Chondrocyte (in vitro differentiated cells): ENCODE measurements at places on chromosomes 2 and 18. TPM values are rescaled to one million over a fixed set of nuclear protein-coding genes. Genes with fewer than 3 reads are reported as not detected.

HOXD10 gene
- not detected in 3 replicates for total RNA-seq

- no peaks in the 10 kb centered on the region for H3K4me1 ChIP-seq
- no peak overlapping the region for H3K4me3 ChIP-seq
- no peak for DNase-seq
- no peaks in the 10 kb centered on the region for H3K27me3 ChIP-seq
Measured at GRCh38 chr18:14031053-14031452, 101.2 kb downstream of the ZNF519 start.

GRCh38 chr2:140416577-140416976 is 1636.4 kb upstream of the NXPH2 start:
- H3K4me1 ChIP-seq: no peaks in the 10 kb centered on the region
- no peak for DNase-seq
- no peak overlapping the region for H3K27ac ChIP-seq
- no peaks in the 10 kb centered on the region for H3K27me3 ChIP-seq

DNER gene
- not detected in 3 replicates for total RNA-seq

GRCh38 chr2:143623231-143623908 is 494.2 kb downstream of the ARHGAP15 start:
- peaks cover 11% of the 10 kb centered on the region for H3K4me1 ChIP-seq
- H3K27me3 ChIP-seq: no peaks in the 10 kb centered on the region
- H3K36me3 ChIP-seq: no peaks in the 10 kb centered on the region
- H3K4me3 ChIP-seq: no peak overlapping the region

TRIB2 gene
- 37.5 to 42.3 TPM (median 40.5 TPM) in 3 replicates for total RNA-seq

CYP27A1 gene
- total RNA-seq: 1.7 to 5.2 TPM (median 4.7 TPM) in 3 replicates

QPCT gene
- total RNA-seq: 0.67 to 1.2 TPM in 2 of 3 replicates, not detected in the other

- no peaks in the 10 kb centered on the region for H3K27me3 ChIP-seq
- no peak overlapping the region for H3K27ac ChIP-seq
- peaks cover 20% of the 10 kb centered on the region for H3K4me1 ChIP-seq
- no peak for DNase-seq
Measured at GRCh38 chr2:8424997-8425900, 256.6 kb upstream of the ID2 start.
